Stimulated activated CD8-positive, alpha-beta memory T cell treated with anti-CD3 and anti-CD28 coated beads, Interleukin-2, amount 100 ng/mL, for 48 hours (primary cell): ENCODE measurements at places on chromosomes 12 and 14.

- DNase-seq, result no peak
Measured at GRCh38 chr12:5567016-5567725, 135.3 kb downstream of the NTF3 start.

- no peak for DNase-seq
Measured at GRCh38 chr12:23585156-23585781, 364.2 kb downstream of the SOX5 start.

GRCh38 chr14:97080991-97081390, 283.8 kb downstream of the VRK1 start:
- DNase-seq, result no peak

GRCh38 chr12:42560977-42561376, 28.6 kb downstream of the PRICKLE1 start:
- no peak for DNase-seq

GRCh38 chr14:87483271-87484260, 509.4 kb downstream of the GALC start:
- DNase-seq, result no peak

DNA sequence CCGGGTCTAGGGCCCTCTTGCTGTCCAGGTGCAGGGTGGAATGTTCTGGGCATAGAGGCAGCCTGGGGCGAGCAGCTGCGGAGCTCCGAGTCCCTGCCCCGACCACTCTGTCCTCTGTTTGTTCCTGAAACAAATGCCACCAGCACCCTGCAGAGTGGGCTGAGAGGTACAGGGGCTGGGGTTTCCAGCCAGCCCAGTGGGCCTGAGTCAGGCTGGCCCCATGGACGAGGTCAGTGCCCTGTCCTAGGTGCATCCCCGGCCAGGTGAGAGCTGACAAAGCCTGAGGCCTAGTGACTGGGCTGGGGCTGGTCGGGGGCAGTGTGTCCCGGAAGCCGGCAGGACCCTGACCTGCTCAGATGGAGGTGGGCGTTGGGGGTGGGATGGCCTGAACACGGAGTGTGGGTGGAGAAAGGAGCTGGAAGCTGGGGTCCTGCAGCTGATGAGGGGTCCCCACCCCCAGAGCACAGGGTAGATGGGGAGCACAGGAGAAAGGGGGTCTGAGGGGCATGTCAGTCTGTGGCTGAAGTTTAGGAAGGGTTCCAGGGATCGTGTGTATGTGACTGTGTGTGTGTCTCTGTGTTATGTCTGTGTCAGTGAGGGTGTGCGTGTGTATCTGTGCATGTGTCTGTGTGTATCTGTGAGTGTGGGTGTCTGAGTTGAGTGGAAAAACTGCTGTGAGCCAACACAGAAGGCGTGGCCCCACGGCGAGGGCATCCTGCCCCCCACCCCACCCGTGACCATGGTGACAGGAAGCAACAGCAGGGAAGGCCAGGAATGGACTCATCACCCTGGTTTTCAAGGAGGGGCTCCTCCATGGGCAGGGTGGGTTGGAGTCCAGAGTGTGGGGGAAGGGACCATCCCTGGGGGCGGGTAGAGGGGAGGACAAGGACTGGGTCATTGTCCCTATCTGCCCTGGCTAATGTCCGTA, 2.4 kb upstream of the CRIP1 start:
- DNase-seq, result no peak
